ENCODE measurements at places on chromosomes 12 and 14. TPM values are rescaled to one million over a fixed set of nuclear protein-coding genes. Genes with fewer than 3 reads are reported as not detected.

GRCh38 chr12:240566-240965 is 22.1 kb downstream of the SLC6A13 start:
- DNase-seq: no peak

- DNase-seq: no peak
Measured at GRCh38 chr14:74661726-74662450, 49.9 kb upstream of the LTBP2 start.

GRCh38 chr12:92341065-92341668 is 195.5 kb upstream of the BTG1 start:
- DNase-seq: no peak

DNA sequence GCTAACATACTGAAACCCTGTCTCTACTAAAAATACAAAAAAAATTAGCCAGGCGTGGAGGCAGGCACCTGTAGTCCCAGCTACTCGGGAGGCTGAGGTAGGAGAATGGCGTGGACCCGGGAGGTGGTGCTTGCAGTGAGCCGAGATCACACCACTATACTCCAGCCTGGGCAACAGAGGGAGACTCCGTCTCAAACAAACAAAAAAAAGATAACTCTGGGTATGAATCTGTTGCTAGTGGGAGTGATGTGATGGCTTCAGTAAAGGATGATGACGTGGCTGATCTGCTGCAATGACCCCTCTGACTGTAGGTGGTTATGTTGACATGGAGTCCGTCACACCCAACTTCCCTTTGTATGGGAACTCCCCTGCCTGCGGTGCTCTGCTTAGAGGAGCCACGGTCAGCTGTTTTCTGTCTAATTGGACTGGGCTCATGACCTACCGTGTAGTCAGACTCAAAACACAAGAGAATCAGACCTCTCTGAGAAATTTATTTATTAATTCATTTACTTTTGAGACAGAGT is 59.1 kb upstream of the MED13L start:
- DNase-seq: no peak

GRCh38 chr12:608921-609320 is 54.3 kb downstream of the NINJ2 start:
- no peak for DNase-seq

GRCh38 chr12:68042212-68042699 is 53.0 kb downstream of the IFNG-AS1 start:
- no peak for DNase-seq

DNA sequence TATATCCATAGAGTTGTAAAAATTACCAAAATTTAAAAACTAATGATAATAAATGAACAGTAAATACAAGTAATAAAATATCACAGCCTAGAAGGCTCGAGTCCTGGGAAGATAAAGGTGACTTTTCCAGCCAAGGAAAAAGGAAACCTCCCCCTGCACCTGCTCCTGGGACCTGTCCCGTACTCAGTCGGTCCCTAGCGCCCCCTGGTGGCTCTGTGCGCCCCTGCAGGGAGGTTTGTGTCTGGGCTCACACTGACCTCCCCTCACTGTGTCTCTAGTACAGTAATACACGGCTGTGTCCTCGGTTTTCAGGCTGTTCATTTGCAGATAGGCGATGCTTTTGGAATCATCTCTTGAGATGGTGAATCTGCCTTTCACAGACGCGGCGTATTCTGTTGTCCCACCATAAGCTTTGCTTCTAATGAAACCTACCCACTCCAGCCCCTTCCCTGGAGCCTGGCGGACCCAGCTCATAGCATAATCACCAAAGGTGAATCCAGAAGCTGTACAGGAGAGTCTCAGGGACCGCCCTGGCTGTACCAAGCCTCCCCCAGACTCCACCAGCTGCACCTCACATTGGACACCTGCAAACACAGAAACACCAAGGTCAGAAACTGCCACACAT is 1030.4 kb downstream of the TMEM121 start:
- DNase-seq: no peak

DNA sequence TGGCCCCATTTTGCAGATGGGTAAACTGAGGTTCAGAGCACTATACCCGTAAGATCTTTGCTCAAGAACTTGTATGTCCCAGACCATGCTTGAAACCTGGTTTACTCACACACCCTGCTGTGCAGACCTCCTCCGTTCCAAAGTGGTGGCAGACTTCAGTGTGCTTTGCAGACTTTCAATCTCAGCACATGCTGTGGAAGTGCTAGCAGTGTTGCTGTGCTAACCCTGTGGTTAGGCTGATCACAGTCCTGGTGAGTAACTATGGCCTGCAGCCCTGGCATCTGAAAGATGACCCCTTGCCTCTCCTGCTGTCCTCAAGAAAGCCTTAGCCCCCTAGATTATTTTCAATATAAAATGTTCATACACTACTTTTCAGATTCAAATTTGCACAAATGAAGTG is 450.6 kb downstream of the DPF3 start:
- DNase-seq: no peak

GRCh38 chr14:93239869-93240677 is 33.0 kb downstream of the UBR7 start:
- no peak for DNase-seq

- no peak for DNase-seq
Measured at GRCh38 chr14:64698903-64699302, 5.3 kb upstream of the PLEKHG3 start.

Gene TAS2R13
- not detected for total RNA-seq

Gene FLRT2
- 153 TPM for total RNA-seq

Gene CLEC6A
- not detected for total RNA-seq

Gene RD3L
- not detected for total RNA-seq

Measured in glomerular endothelial cell (primary cell).